CD4-positive, alpha-beta T cell treated with Interleukin-4 for 4 hours (primary cell): ENCODE measurements at places on chromosomes 6 and 20.

DNA sequence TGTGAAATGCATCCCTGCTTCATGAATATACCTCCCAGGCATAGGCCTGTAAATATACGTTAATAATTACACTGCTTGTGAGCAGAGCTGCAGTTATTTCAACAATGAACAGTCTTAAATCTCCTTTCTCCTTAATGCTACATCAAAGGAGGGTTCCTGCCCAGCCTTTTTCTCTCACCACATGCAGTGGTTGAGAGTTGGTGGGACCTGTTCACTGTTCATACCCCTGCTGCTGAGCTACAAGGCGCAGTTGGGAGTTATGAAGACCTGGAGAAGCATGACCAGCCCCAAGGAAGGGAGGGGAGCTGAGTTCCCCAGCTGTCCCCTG lies 111.9 kb upstream of the FOXQ1 start:
- DNase-seq = no peak

DNA sequence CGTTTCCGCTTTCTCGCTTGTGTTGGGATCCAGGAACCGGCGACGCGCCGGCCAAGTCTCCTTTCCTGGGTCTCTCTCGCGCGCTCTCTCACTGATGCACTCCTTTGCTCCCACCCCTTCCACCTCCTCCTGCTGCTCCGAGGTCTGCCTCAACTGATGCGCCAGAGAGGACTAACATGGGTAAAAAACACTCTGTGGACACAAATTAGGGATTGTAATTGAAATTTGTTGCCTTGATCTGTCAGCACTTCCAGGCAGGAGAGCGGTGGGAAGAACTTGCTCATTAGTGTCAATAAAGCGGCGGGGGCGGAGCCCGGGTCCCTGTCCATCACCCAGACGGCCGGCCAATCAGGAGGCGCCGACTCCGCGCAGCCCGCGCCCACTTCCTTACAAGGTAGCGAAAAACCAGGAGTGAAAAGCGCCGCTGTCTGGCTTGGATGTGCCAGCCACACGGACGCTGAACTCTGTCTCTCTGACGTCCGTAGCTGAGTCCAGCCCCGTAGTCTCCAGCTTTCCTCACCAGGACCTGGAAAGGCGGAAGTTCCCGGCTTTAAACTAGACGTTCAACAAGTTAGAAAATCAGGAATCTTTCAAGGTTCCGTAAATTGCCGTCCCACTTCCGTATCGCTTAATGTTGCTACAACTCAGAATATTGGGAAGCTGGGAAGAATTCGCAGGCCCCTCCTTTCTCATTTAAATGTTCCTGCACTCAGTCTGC lies at the start of gene TBX18:
TSS of gene TBX18 (minus strand) at position 267 of the 718 bp plus-strand sequence. CDS start 417 bp downstream, outside the sequence.
- no peak for DNase-seq

DNA sequence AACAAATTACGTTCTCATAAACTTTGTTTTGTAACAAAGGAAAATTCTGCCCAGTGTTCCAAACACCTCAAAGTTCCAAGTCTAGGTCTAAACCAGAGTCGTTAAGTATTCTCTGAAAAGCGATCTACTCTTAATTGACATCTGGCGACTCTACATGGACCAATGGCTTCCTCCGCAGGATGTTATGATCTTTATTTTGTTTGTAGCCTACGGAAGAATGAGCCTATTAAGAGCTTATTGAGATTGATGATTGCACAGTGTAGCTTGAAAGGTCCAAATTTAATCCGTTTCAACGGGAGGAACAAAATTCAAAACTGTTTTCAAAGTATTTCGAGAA lies 61.1 kb downstream of the FAM217A start:
- peak; percentile 48 for DNase-seq

DNA sequence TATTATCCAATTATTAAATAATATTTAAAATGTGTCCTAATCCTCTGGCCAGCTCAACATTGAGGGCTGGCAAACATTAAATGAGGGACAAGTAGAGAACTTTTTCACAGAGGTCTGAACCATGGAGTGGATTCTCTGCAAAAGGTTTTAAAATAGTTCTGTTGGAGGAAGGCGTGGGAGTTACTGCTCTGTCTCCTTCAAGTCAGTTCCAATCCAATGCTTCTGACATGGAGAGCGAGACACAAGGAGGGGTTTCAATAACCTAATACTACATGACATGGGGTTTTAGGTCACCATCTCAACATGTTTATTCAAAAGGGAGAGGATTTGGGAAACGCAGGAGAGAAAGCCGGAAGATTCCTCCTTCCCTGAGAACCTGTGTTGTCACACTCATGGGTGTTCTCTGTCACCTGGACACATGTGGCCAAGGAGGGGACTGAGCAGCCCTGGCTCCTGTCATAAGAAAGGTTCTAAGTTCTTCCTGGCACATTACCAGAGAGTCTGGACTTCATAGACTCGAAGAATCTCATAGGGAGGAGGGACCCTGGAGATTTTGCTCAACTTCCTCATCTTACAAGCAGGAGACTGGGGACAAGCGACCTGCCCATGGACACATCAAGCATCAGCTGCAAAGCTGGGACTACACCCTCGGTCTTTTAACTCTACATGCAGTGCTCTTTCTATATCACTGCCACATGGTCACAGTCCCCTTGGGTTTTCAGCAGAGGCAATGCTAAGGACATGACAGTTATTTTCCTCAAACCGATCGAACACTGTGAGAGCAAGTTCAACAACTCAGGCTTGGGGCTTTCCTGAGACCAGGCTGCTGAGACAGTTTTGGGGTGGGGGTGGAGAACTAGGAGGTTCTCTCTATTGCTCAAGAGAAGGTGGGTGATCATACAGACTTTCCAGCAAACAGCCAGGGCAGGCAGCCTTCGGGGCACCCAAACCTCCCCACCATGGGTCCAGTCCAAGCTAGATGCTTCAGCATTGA lies 38.6 kb downstream of the PRDM1 start:
- no peak for DNase-seq

GRCh38 chr6:159116343-159116742 lies 52.9 kb upstream of the FNDC1 start:
- DNase-seq = no peak
